Myocyte (in vitro differentiated cells): ENCODE measurements at places on chromosomes 1 and 21. TPM values are rescaled to one million over a fixed set of nuclear protein-coding genes. Genes with fewer than 3 reads are reported as not detected.

The CBR3 gene
- 1.3 and 3.2 TPM in 2 replicates for total RNA-seq

The NCF2 gene
- total RNA-seq, result 0.10 TPM in 1 of 2 replicates, not detected in the other

The TEX38 gene
- not detected in 2 replicates for total RNA-seq

The TP73 gene
- total RNA-seq, result 1.3 and 2.2 TPM in 2 replicates

DNA sequence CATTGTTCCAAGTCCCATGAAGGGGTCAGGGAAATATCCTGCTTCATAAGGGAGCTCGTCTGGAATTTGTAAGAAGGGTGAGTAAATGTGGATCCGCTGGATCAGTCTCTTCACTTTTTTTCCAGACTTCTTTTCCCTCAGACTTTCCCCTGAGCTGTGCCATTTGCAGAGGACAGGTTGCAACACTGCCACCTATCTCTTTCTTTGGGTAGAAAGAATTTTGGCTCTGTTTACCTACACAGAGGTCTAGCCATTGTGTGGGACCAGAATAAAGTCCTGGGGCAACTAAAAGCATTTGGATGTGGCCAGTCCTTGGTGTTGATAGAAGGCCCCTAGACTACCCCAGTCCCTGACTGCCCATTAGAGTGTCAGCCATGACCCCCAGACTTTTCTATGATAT, 1146.7 kb upstream of the PRMT6 start:
- DNase-seq, result no peak

- DNase-seq, result peak; percentile 47
Measured at GRCh38 chr21:44057960-44058651, 46.0 kb downstream of the TRAPPC10 start.

DNA sequence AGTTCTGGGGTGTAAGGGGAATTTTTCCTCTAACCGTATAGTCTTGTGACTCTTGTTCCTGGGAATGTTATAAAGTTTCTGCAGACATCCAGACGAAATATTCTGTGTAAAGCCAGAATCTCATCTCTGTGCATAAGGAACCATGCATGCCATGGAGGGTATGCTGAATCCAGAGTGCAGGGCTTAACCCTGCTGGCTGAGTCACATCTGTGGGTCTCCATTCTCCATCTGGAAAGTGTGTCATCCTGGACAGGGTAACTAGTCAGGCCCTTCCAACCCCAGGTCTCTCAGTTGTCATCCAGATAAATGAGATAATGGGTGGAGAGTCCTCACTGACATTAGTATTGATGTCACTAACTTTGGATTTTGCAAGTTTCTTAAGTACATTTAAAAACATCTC, 48.8 kb downstream of the ATP5PO start:
- no peak for DNase-seq

DNA sequence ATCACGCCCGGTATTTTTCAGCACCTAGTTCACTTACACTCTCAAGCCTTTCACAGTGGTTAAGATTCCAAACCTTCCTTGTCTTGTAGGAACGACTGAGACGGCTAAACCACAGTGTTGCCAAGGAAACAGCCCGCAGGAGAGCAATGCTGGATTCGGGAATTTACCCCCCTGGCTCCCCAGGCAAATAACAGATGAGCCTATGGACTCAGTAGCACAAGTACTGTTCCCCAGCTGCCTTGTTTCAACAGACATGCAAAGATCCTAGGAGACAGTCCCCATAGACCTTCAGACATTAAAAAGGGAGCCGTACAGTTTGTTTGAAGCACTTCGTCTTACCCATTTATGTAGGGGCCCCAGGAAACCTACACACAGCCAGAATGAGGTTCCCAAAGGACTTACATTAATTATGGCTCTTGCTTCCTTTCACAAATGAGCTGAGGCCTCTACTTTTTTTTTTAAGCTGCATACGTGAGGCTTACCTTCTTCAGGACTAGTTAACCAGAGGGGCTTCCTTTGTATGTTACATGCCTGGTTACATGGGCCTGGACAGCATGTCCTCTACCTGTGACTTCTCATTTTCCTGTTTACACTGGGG, 2.7 kb downstream of the SNAPIN start:
- no peak for DNase-seq

DNA sequence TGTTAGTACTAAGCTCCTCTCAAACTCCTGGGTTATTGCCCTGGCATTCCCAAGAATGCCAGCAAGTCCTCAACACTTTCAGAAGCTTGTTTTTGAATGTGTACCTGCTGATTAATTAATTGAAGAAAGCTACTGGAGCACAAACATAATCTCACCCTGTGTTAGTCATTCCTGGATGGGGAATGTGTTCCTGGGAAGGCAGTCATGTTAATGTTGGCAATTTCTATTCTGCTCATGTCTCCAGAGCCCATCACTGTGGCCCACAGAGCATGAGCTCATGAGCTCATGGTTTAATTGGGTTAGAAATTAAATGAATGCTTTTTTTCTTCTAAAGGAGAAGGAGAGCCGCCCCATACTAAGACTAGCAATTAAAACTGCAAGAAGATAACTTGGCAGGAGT, 31.9 kb upstream of the KCNA3 start:
- DNase-seq, result no peak

- DNase-seq, result no peak
Measured at GRCh38 chr1:62180639-62181038, 14.0 kb upstream of the L1TD1 start.

GRCh38 chr1:44894591-44894990, 51.5 kb upstream of the PTCH2 start:
- DNase-seq, result no peak

DNA sequence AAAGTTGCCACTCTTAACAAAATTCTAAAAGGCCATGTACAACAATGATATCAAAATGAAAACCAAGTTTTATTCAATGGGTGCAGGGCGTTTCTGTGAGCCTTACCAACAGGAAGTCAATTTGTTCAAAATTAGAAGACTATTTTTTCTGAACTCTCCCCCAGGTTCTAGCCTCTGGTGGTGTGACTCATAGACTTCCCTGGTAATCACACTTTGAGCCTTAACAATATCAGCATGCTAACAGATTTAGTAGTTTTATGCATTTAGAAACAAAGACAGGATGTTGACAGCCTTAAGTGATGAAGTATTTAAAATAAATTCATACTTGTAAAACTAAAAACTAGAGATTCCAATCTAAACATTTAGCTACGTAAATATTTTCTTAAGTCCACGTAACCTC, 88.4 kb downstream of the LRRC8C start:
- DNase-seq, result no peak
